ENCODE measurements at places on chromosomes 2 and 18.

- DNase-seq = no peak
Measured at GRCh38 chr2:158634627-158635026, 160.5 kb upstream of the DAPL1 start.

DNA sequence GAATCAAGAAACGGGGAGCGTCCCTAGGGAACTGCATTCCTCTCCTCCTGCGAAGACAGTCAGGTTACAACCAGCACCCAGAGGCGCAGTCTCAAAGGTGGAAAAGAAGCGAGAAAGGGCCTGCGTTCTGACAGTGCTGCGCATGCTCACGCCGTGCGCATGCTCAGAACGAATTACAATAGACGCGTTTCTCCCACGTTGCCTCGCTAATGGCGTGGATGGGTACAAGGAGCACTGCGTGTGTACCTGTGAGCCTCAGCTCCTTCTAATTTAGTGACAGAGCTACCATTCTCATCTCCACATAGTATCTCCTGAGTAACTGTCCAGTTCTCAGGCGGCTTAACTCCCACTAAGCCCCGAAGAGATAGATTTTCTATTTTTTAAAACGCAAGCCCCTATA is 448.8 kb downstream of the TXNL1 start:
- no peak for DNase-seq

DNA sequence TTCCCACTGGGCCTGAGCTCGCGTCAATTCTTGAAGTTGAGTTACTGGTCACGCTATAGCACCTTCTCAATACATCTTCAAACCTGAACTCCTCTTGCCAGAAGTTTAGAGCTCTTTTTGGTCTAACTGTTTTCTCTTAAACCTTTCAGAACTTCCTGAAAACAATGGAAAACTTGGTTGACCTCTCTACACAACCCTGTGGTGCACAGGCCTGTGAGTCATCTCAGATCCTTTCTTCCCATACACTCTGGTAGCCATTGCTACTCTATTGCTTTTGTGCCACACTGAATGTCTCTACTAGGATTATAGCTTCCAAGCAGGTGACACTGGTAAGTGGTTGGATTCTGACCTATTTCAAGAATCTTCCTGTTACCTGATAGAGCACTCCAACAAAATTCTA is 321.5 kb upstream of the FSIP2 start:
- no peak for DNase-seq

DNA sequence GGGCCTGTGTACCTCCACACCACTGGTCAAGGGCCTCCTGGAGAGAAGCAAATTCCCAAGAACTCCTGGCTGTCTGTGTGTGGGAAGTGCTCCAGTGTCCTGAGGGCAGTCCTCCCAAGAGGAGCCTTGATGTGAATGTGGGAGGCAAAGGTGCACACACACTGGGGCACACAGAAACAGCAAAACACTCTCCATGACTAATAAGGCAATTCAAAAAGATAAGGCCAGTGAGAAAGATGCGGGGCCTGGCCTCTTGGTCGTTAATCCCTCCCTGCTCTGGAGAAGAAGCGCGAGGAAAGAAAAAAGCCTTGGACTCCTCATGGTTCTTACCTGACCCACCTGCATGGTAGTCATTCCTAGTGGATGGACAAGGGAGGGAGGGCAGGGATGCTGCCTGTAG is 373.2 kb downstream of the SLC4A3 start:
- DNase-seq = no peak

- DNase-seq = no peak
Measured at GRCh38 chr2:43262951-43263350, 36.5 kb upstream of the ZFP36L2 start.

- DNase-seq = no peak
Measured at GRCh38 chr18:27073404-27073830, 111.7 kb downstream of the CHST9 start.

DNA sequence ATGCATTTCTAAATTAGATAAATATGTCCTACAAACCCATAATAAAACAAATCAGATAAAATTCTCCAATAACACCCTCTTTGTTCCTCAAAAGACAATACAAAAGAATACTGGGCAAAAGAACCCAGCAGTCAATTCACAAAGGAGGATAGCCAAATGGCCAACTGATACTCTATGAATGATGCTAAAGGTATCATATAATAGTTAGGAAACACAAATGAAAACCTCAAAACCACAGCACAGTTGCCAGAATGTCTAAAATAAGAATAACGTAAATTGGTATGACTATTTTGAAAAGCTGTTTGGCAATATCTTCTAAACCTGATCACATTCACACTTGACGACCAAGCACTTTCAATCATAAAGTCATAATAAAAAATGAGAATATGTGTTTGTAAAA is 315.4 kb downstream of the CDH7 start:
- no peak for DNase-seq

- no peak for DNase-seq
Measured at GRCh38 chr2:12046641-12047040, 300.2 kb downstream of the LPIN1 start.

GRCh38 chr2:65164426-65164891 is 34.6 kb upstream of the RAB1A start:
- DNase-seq = no peak

GRCh38 chr2:210007895-210008294 is 5.5 kb downstream of the RPE start:
- no peak for DNase-seq

DNA sequence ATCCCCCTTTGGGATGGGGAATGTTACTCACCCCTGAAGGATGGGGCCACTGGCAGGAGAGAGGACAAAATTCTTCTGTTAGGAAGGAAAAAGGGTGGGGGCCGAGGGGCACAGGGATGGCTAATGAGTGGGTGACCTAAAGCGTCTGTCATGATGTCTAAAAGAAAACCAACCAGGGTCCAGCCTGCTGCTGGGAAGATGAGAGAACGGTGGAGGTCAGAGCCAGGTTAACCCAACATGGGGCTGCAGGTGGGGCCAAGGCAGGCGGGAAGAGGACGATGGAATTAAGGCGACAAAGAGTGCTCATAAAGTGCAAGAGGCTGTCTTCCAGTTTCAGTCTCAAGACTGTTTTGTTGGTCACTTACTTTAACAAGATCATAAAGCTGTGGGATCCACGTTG is 90.2 kb downstream of the SMIM21 start:
- no peak for DNase-seq

DNA sequence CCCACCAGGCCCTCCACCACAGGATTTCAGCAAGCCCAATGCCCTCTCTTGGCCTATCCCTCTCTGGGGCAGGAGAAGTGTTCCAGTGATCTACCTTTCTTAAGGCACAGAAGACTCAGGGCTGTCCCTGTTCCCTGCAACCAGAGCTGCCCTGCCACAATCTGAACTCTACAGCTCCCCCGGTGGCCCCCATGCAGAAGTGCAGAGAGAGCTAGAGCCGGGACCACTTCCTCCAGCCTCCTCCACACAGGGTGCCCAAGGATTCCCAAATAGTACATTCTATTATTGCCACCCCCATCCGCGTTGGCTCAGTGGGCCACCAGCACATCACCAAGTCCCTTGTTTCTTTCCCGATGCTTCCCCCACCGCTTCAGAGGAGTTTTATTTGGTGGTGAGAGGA is 114.8 kb upstream of the PTPRM start:
- no peak for DNase-seq

DNA sequence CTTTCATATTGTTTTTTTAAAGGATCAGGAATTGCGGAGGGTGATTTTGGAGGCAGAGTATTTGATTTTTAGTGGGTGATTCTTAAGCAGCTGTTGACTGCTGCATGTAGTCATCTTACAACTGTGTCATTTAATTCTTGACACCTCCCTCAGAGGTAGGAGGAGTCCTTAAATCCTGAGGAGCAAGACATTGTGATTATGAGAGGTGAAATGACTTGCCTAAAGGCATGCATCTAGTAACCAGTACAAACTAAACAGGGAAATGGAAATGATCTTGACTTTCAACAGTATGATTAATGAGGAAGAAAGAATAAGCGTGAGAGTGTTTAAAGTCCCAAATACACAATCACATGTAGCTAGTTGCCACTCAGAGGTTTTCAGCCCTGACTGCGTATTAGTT is 440.7 kb downstream of the THSD7B start:
- no peak for DNase-seq

DNA sequence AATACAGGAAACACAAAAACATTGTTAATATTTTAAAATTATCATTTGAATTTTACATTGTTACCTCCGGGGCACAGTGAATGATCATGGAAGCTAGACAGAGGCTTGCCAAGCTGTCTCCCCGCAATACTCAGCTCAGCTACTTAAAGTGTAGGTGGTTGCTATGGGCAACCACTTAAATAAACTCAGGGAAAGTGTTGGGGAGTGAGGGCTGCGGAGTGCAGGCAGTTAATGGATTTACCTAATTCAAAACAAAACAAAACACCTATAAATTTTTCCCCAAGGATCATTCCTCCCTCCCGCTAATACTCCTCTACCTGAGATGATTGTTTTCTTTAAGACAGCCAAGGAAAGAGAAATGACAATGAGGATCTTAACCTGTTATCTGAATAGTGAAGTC is 349.5 kb downstream of the TGIF1 start:
- no peak for DNase-seq

DNA sequence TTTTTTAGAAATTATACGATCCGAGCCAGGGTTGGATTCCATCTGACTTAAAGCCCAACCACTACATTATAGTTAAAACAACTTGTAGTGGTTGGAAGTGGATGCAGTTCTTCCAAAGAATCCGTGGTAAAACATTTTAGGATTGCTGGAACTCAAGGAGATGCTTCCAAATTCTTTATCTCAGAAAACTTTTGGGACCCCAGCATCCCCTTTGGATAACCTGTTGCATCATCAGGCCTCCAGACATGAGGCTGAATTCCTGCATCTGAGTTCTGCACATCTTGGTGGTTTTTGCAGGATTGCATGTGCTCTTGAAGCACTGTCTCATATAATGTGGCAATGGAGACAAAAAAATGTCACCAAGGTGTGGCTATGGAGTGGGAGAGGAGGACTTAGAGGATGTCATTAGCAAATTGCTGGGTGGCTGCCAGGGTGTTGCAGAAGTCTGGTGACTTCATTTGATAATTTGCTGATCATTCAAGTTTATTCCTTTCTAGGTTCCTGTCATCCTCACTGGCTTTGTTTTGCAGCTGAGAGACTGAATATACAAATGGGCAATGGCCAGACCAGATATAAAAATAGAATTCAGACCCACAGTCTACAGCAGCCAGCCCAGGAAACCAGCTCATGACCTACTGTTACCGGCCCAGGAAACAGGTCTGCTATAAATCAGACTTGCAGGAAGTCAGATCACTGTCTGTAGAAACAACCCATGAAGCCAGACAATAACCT is 207.7 kb downstream of the BCL2 start:
- no peak for DNase-seq

DNA sequence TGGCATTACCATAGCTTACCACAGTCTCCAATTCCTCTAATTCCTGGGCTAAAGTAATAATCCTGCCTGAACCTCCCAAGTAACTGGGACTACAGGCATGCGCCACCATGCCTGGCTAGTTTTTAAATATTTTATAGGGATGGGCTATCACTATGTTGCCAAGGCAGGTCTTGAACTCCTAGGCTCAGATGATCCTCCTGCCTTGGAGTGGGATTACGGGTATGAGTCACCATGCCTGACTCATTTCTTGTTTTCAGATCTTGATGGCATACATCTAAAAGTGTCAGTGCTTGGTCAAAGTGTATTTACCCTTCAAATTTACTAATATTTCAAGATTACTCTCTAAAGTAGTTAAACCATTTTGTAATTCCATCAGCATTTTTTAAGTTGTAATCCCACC is 9.4 kb upstream of the SOCS6 start:
- DNase-seq = no peak

DNA sequence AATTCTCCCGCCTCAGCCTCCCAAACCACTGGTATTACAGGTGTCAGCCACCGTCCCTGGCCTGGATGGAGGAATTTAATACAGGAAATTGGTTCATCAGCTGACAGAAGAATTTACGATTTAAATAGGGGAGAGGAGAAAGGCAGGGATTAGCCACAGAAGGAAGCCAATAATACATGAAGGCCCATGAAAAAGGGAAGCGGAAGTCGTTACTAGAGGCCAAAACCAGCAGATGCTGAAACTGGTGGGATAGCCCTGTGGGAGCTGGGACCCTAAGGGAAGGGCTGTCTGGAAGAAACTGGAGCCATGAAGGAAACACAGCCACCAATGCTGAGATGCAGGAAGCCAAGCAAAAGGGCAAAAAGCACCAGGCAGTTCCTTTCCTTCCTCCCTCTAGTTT is 163.7 kb upstream of the RMP24 start:
- no peak for DNase-seq

- DNase-seq = peak; percentile 67
Measured at GRCh38 chr2:230847883-230848388, 16.8 kb upstream of the ITM2C start.

DNA sequence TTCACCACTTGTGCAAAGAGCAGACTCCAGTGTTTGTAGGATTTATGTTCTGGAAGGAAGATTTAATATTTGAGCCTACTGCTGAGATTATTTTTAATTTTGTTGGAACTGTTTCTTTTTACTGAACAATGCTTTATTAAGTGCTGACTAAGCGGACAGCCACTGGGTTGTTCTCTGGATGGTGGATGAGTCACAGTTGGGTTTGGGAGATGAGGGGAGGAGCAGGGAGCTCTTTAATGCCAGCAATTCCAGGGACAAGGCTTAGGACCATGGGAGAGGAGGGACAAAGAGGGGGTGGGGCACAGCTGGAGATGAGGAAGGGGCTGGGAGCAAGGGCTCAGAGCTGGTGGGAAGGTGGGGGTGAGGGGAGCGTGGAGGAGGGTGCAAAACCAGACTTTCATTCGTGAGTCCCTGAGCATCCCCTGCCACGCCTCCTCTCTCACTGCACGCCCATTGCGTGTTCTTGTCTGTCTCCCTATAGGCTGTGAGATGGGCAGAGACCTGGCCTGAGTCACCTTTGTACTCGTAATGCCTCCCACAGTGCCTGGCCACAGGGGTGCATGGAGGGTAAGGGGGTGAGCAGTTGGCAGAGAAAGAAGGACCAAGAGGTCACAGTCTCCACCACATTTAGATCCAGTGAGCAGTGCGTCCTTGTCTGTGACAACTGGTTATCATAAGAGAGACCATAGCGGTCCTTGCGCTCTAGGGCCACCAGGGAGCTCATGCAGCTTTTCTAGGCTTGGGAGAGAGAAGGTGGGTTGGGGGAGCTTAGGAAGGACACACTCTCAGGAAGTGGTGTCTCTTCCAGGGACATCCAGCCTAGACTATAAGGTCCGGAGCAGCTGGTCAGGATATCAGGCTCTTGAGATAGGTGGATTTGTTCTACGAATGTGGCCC is 18.4 kb downstream of the SLC4A3 start:
- no peak for DNase-seq

- peak; percentile 38 for DNase-seq
Measured at GRCh38 chr18:47150029-47150823, at the start of gene HDHD2. Gene HDHD2, minus strand, starts transcription at chr18:47150500. Its CDS starts 14,061 bp downstream, at chr18:47136439.

GRCh38 chr18:57561261-57561660 is 25.2 kb downstream of the FECH start:
- no peak for DNase-seq

- DNase-seq = no peak
Measured at GRCh38 chr2:211762479-211762878, 776.1 kb downstream of the ERBB4 start.

DNA sequence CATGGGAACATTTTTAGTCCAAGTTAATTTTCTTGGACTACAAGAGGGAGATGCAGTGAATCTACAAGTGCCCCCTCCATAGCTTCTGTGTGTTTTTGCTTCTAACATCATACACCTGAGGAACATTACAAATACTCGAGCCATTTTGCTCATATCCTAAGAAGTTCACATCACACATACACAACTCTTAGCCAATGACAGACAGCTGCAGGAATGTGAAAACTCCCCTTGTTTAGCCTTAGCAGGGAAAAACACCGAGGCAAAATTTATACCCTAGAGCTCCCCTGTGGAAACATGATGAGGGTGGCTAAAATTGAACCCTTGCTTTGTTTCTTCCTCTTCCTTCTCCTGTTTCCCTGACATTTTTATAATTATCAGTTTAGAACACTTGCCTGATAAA is 928.3 kb upstream of the NRXN1 start:
- DNase-seq = no peak

GRCh38 chr2:80008596-80008995 is 296.0 kb downstream of the LRRTM1 start:
- DNase-seq = no peak

Data from thoracic aorta (tissue), 2 donors.